ENCODE measurements at places on chromosomes 1 and 21.

- DNase-seq: no peak
These were observed 77.5 kb downstream of the ARHGEF16 start for GRCh38 chr1:3531928-3532327.

DNA sequence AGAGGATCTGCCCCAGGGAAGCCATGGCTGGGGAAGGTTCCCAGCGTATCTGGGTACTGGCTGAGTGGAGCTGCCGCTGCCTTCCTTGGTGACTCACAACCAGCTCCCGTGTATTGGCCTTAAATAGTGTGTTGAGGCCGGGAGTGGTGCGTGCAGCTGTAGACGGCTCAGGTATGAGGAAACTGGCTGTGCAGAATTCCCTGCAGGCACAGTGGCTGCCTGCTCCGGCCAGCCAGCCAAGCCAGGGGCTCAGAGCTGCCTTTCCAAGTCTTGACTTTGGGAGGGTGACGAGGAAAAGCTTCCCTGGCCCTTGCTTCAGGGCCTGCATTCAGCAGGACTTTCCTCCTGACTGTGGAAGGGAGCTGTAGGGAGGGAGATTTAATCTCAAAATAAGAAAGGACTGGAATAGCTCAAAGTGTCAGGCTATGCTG, at the start of gene VTCN1:
VTCN1 (minus strand) TSS at position 97 of the 431 bp plus-strand sequence; CDS start at position 25, 72 bp downstream.
- no peak for DNase-seq

- DNase-seq: no peak
These were observed 1.2 kb upstream of the ITGB2 start for GRCh38 chr21:44921928-44922327.

DNA sequence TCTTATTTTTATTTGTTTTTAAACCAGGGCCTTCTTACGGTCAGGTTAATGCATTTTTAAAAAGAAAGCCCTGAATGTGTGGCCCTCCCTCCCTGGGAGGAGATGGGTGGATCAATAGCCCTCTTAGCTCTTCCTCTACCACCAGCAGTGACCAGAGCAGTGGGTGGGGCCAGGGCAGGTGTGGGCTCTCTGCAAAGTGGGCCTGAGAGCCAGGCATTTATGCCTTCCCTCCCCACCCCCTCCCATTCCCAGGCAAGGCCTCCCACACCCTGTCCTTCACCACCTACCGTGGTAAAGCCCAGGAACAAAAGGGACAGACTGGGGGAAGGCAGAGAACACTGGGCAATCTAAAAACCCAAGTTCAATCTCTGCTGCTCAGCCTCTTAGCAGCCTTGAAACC, 63.9 kb downstream of the SSBP3 start:
- no peak for DNase-seq

- peak; percentile 76 for DNase-seq
These were observed 2.7 kb downstream of the DENND2D start for GRCh38 chr1:111197598-111198284.

GRCh38 chr1:57406428-57406970, 17.4 kb downstream of the DAB1 start:
- DNase-seq: no peak

DNA sequence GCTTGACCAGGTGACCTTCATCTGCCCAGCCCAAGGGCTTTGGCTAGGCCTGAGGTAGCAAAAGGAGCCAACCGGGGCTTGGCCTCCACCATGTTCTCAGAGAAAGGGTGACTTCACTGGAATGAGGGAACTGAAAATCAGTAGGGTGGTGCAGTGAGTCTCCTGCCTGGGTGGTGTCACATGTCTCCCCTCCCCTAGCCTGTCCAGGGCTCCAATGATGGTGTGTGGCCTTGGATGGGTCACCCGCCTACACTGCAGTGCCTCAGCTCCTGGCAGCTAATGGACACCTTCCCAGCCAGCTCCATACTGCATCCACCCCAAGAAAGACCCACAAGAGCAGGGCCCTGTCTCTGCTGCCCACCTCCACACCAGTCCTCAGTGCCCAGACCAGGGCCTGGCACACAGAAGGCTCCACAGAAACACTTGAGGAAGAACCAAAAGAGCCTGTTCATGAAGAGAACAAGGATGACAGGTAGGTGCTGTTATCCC, 678.7 kb downstream of the MATN1 start:
- no peak for DNase-seq

- DNase-seq: no peak
These were observed 9.0 kb downstream of the NSL1 start for GRCh38 chr1:212782422-212783154.

GRCh38 chr1:6831366-6831765, 46.1 kb downstream of the CAMTA1 start:
- no peak for DNase-seq

GRCh38 chr1:87089823-87090222, 175.4 kb downstream of the HS2ST1 start:
- DNase-seq: no peak

DNA sequence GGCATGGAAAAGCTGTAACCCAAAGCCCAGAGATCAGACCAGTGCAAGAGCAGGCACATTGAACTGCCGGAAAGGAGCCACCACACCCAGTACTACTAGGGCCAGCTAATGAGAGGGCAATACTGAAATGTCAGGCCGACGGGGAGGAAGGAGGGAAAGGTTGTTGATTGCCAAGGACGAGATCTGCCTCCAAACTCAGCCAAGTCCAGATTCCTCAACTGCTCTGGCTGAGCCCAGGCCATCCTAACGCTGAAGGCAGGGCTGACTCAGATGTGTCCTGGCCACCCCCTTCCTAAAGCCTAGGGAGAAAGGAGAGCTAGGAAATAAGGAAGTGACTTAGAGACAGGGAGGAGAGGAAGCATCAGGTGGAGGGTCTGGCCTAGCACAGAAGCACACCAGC, 42.1 kb upstream of the IPO9 start:
- no peak for DNase-seq

DNA sequence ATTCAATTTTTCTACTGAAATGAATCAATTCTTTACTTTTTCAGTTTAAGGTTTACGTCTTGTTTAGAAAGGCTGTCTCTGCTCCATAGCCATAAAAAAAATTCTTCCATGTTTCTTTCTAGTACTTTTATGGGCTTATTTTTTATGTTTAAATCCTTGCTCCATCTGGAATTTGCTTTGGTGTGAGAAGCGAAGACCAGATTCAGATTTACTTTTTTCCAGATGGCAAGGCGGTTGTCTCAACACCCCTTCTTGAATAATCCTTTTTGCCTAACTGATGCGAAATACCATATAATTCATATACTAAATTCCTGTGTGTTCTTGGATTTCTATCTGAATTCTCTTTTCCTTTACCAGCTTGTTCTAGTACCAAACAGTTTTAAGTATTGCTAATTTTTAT, 101.5 kb downstream of the C1orf94 start:
- no peak for DNase-seq

- DNase-seq: no peak
These were observed 66.3 kb downstream of the SIM2 start for GRCh38 chr21:36765229-36765628.

DNA sequence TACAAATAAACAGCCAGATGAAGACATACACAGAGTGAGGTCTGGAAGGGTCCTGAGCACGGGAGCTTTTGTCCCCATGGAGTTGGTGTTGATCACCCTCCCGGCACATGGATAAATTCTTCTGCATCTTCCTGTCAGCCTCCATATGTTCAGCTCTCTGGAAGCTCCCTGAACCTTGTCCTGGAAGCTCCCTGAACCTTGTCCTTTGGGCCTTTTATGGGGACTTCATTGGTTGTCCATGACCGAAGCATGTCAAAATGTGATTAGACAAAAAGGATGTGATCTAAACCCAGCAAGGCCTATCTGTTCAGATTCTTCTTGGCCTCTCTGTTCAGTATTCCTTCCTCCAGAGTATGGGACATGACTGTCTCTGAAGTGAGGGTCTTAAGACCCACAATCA, 25.4 kb upstream of the RNF11 start:
- no peak for DNase-seq

DNA sequence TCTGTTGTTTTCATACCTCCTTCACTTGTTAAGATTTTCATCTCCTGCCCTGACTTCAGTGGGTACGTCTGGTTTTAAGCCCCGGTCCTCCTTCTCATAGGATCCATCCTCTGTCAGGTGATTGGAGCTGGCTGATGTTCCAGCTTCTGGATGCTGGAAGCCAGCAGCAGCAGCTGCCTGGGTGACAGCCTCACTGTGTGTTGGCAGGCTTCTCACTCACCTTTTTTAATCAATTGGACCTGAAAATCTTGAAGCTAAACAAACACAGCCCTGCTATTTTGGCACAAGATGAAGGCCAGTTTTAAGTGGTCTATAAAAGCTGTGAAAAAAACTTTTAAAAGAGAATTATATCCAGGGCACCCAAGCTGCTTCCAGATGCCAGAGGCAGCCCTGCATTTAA, 181.0 kb downstream of the DISC1 start:
- no peak for DNase-seq

DNA sequence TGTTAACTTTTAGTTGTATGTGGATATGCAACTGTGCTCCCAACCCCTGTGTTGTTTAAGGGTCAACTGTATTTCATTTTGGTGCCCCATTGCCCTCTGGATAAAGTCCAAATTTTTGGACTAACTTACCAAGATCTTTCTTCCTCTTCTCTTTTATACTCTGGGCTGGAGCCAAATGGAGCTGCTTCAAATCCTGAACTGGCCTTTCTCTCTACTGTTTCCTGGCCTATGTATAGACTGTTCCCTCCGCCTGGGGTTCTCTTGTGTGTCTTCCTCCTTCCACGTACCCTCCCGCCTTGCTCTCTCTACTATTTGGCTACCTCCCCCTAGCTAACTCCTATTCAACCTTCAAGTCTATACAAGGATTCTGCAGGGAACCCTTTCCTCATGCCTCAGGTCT, 8.4 kb upstream of the CDC14A start:
- no peak for DNase-seq

DNA sequence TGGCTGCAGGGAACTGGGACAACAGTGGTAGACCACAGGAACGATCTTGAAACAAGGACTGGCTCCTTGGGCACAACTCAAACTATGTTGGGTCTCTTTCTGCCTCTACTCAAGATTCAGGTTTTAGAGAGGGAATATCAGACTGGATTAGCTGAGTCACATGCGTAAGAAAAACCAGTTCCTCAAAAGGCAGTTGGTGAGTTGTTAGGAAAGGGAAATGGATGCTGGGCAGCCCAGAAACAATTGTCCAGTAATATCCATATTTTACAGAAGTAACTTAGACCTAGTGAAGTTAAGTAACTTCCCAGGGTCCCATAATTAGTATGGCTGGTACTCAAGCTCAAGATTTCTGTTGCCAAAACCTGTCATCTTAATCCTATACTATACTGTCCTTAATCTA, 27.0 kb upstream of the TMEM39B start:
- DNase-seq: no peak

DNA sequence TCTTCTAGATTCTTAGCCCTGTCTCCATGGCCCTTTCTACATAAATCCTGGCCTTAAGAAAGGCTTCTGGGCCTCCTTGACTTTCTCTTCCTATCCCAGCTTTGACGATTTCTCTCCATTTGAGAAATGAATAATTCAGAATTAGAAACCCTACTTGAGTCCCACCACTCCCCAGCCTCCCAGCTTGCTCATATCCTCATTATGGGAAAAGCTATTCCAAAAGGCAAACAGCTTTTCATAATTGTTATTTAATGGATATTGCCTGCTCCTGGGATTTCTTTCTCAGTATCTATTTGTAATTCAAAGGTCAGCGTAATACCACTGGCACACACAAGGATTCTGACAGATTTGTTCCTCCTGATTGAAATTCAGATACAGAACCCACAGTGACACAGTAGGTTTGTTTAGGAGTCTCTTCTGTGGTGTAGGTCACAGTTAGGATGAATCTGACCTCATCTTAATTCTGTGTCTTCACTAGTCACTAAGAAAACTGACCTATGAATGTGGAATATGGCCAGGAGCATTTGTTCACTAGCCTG, 121.3 kb downstream of the GRIK1 start:
- DNase-seq: no peak

GRCh38 chr1:170498876-170499275, 33.1 kb upstream of the GORAB start:
- DNase-seq: no peak

DNA sequence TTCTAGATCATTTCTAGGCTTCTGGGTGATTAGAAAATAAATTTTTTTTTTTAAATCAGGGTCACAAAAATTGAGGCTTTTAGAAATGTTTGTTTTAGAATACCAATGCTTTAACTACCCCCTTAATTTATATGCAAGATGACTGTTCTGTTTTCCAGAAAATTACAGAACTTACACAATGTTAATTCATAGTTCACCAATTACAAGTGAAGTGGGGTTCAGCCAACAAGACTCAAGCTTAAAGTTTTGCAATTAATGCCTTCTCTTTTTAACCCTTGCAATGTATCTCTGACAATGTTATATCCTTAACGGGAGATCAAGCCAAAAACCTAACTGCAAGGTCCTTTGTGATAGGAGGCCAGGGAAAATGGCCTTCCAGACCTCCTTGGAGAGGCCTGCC, 5.6 kb downstream of the PRELP start:
- DNase-seq: no peak

DNA sequence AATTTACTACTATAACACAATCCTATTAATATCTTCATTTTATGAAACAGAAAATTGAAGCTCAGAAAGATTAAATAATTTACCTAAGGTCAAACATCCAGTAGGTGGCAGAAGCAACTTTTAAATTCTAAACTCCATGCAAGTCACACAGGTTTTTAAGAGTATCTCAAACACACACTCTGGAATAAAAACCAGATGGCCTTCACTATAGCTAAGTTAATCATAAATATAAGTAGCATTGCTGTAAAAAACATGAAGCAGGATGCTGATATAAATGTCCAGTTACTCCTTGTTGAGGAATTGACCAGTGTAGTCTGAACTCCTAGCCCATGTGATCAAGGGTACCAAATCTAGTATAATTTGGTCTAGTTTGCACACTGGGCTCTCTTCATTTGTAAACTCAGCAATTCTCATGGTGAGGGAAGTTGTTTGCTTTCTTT, 9.4 kb upstream of the FMO3 start:
- no peak for DNase-seq

All from activated CD4-positive, alpha-beta T cell treated with anti-CD3 and anti-CD28 coated beads, Interleukin-2, amount 50 U/mL, for 1 hour (primary cell).